T-helper 17 cell (primary cell): ENCODE measurements at places on chromosomes 2 and 18.
A peak's percentile ranks its signal among the peaks of the same experiment; 100 is the strongest.

GRCh38 chr2:232333361-232334135, 45.0 kb upstream of the ALPP start:
- peak; percentile 6 for DNase-seq

DNA sequence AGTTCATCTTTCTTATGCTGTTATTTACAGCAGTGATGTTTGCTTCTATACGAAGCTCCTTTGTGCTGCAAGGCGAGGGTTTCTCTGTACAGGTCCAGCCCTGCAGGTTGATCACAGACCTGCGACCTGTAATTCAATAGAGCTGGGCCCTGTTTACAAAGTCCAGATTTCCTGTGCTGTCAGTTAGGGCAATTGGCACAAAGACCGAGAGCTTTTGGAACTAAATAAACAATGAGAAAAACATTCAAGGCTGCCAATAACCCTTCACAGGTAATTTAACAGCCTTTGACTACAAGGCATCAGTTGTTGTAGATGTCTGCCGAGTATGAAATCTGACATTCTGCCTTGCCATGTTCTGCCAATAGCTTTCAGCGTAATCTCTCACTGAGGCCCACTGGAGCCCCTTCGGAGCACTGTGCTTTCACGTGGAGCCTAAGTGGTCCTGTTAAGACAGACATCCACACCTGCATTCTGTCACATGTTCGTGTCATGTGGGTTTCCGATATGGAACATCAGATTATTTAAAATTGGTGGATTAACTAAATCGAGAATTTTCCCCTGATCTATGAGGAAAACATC, 232.5 kb downstream of the PTGR3 start:
- no peak for DNase-seq

GRCh38 chr18:59419386-59419785, 60.3 kb upstream of the LMAN1 start:
- DNase-seq: no peak

- DNase-seq: no peak
Measured at GRCh38 chr2:233281553-233281952, 26.1 kb upstream of the SAG start.

DNA sequence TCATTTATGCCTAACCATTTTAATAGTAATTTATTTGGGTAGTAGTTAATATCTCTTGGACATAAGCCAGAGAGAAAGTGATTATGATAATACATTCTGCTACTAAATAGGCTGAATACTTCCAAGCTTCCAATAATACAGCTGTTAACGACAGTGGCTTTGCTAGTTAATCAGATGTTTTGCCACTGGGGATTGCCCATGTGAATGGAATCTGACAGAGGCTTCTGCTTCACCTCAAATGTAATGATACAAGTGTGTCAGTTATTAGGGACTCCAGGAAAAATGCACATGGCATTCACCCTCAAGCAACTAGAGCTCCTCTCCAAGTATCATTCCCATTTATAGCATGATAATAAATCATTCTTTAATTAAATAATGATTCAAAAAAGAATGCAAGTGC, 185.0 kb upstream of the TMEFF2 start:
- no peak for DNase-seq

GRCh38 chr2:193818801-193819499, 1624.2 kb upstream of the TMEFF2 start:
- no peak for DNase-seq

- peak; percentile 20 for DNase-seq
Measured at GRCh38 chr18:32549248-32550110, 78.8 kb upstream of the GAREM1 start.

- no peak for DNase-seq
Measured at GRCh38 chr2:86793752-86794151, 3.0 kb upstream of the CD8A start.

GRCh38 chr2:154882725-154883124, 184.2 kb downstream of the KCNJ3 start:
- no peak for DNase-seq

- no peak for DNase-seq
Measured at GRCh38 chr2:17544256-17544655, 3.8 kb downstream of the VSNL1 start.

DNA sequence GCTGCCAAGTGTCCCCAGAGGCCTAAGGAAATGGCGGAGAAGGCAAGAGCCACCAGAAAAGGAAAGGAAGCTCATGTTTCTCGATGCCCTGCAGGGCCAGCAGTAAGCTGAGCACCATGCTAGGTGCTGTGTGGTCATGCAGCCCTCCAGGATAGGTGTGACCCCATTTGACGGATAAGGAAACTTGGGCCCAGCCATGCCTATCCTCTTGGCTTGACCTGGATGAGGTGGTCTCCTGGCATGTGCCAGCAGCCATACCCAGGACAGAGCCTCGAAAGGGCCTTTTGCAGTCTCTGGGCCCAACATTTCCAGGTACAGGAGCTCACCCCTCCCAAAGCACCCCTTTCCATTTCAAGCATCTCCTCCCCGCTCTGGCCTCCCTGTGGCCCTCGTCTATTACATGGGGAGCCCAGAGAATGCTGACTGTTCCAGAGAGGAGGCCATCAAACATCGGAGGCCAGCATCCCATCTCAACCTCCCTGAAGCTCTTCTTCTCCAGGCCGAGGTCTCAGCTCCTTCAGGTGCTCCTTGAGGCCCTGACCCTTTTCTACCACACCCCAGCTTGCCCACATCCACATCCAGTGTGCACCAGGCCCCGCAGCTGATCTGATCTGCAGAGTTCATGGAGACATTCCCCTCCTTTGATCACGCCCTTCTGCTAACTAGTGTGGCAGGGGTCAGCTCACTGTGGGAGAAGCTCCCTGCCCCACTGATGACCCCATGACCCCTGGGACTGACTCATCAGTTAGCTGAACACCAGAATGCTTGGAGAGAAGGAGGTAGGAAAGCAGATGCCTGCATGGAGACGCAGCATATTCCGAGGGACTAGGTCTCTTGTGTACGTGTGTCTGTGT, 208.4 kb downstream of the TNS1 start:
- DNase-seq: no peak

DNA sequence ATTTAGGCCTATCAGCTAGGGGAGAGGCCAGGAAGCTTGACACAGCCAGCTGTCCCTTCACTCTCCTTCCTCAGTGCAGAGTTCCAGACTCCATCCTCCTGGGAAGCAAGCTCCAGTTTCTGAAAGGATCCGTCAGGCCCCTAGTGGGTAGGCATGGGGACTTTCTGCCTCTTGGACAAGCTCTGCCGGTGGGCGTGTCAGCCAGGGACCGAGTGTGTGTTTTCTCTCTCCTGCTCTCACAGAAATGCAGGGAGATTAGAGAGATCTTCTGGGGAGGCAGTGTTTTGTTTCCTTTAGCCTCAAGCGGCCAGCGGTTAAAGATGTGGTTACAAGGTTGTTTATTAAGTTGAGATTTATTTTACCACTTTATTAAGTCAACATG, 29.9 kb upstream of the OTOS start:
- DNase-seq: no peak

GRCh38 chr2:9749546-9750223, 93.6 kb upstream of the TAF1B start:
- DNase-seq: no peak
